Hepatocyte (in vitro differentiated cells): ENCODE measurements at places on chromosomes 3 and 15. TPM values are rescaled to one million over a fixed set of nuclear protein-coding genes. Genes with fewer than 3 reads are reported as not detected.

DNA sequence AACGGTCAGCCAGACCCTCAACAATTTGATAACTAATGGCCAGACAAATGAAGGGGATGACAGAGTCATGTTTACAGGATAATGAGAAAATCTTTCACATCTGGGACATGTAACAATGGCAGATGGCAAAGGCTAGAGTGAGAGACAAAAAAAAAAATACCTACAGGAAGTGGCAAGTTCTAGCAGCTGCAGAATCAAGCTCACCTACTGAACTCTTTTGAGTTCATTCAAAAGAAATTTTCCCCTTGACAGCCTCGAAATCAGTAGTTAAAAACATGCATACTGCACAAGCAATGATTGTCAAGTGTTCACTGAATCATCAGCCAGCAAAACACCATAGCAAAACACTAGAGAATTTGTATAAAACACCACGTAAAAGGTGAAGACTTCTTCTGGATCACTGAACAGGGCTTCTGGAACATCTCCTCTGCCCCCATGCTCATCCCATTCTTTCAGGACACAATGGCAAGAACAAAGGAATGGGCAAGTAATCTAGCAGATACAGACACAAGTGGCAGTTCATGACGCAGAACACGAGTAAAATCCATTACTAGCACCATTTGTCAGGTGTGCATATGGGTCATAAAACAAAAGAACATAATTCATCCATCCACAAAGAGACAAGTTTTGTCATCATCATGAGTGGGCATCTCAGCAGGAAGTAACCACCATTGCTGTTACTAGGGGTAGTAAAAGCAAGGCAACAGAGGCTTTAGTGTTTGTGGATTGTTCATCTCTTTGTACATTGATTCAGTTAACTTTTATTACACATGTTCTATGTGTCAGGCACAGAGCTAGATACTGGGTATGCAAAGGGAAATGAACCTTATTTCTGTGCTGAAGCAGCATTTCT, 13.8 kb upstream of the KCNMB2 start:
- H3K36me3 ChIP-seq = no peaks in the 10 kb centered on the region
- no peak for DNase-seq
- peaks cover under 1% of the 10 kb centered on the region for H3K27me3 ChIP-seq
- no peak overlapping the region for H3K4me3 ChIP-seq

DNA sequence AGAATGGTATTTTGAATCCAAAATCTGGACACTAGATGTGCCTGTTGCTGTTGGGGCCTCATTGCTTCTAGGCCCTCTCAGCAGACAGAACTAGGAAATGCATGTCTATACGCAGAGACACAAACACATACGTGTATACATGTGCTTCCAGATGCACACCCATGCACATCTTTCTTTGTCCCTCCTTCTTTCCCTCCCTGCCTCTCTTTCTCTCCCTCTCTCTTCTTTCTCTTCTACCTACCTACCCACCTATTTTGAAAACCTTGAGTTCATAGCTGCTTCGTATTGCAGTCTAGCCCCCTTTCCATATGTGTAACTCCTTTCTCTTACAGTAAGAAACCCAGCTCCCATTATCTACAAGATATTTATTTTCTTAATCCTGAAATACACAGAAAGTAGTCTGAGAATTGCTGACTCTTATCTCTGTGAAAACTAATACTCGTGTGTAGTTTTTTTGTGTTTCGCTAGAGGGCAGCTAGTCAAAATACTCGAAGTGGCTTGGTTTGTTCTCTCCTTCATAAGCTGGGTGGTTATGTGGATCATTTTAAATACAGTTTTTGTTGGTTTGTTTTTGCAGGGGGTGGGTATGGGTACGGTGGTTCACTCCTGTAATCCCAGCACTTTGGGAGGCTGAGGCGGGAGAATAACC, 18.5 kb downstream of the RPL32 start:
- no peak overlapping the region for H3K4me3 ChIP-seq
- no peaks in the 10 kb centered on the region for H3K27me3 ChIP-seq
- no peaks in the 10 kb centered on the region for H3K4me1 ChIP-seq
- peak; percentile 46 for DNase-seq
- H3K36me3 ChIP-seq = no peaks in the 10 kb centered on the region

- no peak for DNase-seq
- peak overlapping the region; percentile 19 for H3K27ac ChIP-seq
- H3K36me3 ChIP-seq = no peaks in the 10 kb centered on the region
- H3K27me3 ChIP-seq = no peaks in the 10 kb centered on the region
- H3K4me3 ChIP-seq = no peak overlapping the region
Observed at GRCh38 chr3:45137656-45138181, 8.5 kb downstream of the CDCP1 start.

GRCh38 chr3:66423791-66424190, 77.0 kb downstream of the LRIG1 start:
- H3K4me3 ChIP-seq = no peak overlapping the region
- no peaks in the 10 kb centered on the region for H3K36me3 ChIP-seq
- H3K27me3 ChIP-seq = no peaks in the 10 kb centered on the region
- DNase-seq = no peak
- H3K4me1 ChIP-seq = no peaks in the 10 kb centered on the region

DNA sequence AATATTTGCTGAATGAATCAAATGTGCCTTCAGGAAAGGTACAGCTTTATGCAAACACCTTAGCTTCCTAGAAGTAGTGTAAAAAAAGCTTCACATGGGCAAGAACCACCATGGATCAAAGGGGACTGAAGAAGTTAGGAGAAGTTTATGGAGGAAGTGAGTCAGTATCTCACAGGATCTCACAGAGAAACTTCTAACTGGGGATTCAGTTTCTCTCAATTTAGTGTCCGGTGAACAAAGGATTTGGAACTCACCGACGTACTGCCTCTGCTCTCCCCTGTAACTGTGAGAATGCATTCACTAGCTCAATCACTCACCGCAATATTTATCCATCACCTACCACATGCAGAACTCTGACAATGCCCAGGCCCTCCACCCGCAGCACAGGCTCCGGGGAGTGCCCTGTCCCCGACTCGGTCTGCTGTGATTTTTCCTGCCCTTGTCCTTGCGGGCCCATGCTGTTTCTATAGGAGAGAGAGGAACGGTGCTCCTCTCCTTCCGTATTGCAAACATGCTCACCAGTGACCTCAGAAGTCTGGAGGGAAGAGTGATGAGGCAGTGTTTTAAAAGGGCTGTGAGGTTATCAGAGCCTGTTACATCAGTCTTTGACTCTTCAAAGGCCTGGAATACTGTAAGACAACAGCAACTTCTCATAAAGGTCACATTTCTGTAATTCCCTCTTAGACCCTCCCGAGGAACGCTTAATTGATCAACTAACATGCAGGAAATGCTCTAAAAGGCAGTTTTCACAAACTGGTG, 222.5 kb upstream of the ICE2 start:
- DNase-seq = no peak
- H3K4me1 ChIP-seq = no peaks in the 10 kb centered on the region
- H3K4me3 ChIP-seq = no peak overlapping the region
- H3K36me3 ChIP-seq = no peaks in the 10 kb centered on the region
- no peak overlapping the region for H3K27ac ChIP-seq

DNA sequence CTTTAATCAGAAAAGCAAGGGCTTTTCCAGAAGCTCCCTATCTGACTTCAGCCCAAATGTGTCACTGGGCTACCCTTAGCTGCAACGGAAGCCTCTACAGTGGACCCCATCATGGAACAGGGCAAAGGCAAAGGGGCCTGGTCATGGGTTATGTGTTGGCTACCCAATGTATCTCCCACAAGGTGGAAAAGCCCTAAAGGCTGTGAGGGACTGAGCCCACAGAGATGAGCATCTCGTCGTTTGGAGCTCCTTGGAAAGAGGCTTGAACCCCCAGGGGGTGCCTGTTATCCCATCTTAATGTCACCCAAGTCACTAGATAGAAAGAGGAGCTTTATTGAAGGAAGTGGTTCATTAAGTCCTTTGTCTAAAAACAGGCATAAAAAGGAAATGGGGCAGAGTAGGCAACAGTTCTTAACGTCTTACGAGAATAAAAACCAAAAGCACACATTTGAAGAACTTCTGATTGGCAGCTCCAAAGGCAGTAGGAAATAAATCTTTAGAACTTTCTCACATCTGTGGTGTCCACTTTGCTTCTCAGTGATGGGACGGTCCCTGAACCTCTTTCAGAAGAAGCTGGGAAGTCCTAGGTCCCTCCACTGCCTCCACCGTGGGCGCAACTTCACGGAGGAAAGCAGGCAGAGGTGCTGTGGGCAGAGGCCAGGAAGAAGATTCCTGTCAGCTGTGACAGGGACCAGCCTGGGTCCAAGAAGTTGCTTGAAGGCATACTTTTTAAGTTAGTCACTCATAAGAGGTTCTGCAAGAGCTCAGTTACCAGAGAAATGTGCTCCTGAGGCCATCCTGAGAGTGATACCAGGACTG, 93.7 kb downstream of the MYLK start:
- H3K27me3 ChIP-seq = peaks cover 27% of the 10 kb centered on the region
- H3K4me3 ChIP-seq = no peak overlapping the region
- DNase-seq = no peak
- no peak overlapping the region for H3K27ac ChIP-seq
- H3K36me3 ChIP-seq = no peaks in the 10 kb centered on the region

The TF gene
- 373 and 577 TPM in 2 replicates for total RNA-seq

The GOLGA6A gene
- total RNA-seq = not detected in 2 replicates
